ENCODE measurements at places on chromosomes 1 and 21.

- DNase-seq: no peak
Observed at GRCh38 chr1:59684698-59685097, 130.1 kb upstream of the HOOK1 start.

GRCh38 chr1:205975387-205975998, 27.7 kb downstream of the RAB7B start:
- DNase-seq: no peak

- DNase-seq: no peak
Observed at GRCh38 chr1:11886986-11887665, 28.4 kb upstream of the NPPB start.

DNA sequence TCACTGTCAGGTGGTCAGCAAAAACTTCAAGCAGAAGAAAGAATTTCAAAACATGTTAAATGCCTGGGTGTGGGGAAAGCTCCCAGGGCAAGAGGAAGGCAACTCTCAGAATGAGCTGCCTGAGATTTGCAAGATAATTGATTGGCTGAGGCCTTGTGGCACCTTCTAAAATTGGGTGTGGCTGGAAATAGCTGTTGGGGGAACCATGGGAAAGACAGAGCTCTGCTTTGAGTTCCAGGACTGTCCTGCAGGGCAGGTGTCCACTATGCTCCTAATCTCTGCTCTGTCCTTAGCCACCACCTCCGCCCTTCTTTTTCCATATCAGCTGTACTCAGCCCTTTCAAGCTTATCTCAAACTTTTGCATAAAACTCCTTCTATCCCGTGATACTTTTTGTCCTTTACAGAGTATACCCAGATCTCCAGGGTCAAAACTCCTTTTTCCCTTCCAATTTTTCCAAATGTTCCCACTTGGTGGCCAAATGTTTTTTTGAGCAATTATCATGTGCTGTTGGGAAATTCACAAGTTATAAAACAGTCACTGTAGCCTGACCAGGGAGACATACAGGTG, 23.8 kb upstream of the PPP2R5A start:
- no peak for DNase-seq

GRCh38 chr1:155591770-155592169, 18.2 kb upstream of the MSTO1 start:
- DNase-seq: no peak

DNA sequence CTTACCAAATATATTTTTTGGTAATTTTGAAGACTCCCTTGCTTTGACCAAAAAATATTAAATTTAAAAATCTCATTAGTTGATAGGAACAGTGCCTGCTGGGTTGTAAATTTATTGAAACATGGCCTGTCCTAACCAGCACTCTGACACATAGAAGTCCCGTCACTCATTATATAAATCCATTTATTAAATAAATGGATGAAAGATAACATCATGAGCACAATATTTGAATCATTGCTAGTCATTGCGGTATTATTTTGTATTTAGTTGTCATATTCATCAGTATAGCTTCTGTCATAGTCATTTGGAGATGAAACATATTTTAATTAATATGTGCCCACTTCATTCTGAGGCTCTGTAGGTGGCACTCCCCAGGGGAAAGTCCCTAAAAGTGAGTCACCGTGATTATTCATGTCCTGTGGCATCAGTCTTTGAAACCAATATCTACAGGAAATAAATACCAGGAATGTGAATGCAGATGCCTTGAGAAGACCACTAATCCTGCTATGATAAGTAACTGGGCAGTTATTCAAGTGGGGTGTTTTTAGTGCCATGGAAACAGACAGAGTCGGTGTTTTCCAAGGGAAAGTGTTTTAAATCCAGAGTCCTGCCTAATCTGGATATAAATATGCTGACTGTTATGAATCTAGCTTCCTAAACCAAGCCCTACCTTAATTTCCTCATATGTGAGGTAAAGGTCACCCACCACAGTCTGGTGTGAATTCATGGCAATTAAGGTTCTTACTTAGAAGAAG, 302.0 kb downstream of the DUSP10 start:
- DNase-seq: no peak

DNA sequence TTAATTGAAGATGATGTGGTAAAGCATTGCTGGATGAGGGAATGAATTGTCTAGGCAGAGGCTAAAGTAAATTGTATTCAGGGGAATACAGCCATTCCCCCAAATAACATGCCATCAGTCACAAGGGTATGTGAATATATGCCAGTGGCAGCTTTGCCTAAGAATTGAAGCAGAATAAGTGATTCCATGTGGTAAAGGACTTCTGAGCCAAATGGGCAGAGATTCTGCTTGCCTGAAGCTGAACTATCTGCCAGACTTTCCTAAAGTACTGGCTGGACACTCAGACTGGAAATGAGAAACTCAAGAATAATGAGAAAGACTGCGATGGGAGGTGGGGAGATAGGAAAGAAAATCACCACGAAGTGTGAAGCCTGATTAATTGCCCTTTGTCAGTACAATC, 2.4 kb downstream of the LIX1L start:
- no peak for DNase-seq

GRCh38 chr21:25960402-25960801, 210.2 kb downstream of the APP start:
- no peak for DNase-seq

DNA sequence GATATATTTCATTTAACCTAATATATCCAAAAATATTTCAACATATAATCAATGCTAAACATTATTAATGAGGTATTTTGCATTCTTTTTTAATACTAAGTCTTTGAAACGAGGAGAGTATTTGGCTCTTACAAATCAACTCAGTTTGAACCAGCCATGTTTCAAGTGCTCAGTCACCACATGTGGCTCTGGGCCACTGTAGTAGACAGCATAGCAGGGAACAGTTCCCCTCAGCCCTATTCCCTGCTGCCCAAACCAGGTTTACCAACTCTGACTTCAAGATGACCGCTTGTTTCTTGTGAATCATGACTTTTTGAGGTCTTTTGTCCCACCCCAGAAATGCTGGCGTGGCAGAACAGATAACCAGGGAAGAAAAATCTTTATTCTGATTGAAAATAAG, 5.7 kb downstream of the ZNF672 start:
- DNase-seq: no peak

- no peak for DNase-seq
Observed at GRCh38 chr1:219074084-219074728, 99.5 kb upstream of the LYPLAL1 start.

DNA sequence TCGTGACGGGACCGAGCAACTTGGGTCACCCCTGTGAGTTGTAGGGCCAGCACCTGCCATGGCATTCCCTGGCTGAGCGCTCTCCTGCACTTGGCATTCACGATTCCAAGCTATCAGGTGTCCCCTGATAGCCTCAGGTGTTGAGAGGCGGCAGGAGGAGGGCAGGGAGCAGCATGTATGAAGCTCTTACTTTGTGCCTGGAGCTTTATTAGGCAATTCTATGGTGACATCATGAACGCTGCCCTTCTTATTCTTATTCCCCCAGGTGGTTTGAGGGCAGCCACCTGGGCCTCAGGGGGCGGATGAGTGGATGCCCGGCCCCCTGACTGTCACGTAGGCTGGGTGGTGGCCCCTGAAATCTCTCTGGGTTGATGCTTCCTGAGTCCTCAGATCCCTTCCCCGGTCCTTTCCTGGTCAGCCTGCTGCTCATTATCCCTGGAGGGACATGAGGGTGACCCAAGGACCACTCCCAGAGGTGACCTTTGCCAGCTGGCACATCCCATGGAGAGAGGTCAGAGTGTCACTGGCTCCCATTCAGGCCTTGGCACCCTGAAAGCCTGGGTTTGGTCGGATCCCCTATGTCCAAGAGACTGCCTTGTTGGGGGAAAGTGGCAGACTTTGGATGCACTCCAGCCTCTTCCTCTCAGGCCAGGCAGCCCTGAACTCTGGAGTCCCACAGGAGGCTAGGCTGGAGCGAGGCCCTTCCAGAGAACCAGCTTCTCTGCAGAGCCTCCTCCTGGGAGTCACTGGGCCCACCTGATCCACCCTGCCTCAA, 51.9 kb downstream of the SPSB1 start:
- no peak for DNase-seq

- no peak for DNase-seq
Observed at GRCh38 chr1:212229654-212230053, 55.6 kb upstream of the PPP2R5A start.

DNA sequence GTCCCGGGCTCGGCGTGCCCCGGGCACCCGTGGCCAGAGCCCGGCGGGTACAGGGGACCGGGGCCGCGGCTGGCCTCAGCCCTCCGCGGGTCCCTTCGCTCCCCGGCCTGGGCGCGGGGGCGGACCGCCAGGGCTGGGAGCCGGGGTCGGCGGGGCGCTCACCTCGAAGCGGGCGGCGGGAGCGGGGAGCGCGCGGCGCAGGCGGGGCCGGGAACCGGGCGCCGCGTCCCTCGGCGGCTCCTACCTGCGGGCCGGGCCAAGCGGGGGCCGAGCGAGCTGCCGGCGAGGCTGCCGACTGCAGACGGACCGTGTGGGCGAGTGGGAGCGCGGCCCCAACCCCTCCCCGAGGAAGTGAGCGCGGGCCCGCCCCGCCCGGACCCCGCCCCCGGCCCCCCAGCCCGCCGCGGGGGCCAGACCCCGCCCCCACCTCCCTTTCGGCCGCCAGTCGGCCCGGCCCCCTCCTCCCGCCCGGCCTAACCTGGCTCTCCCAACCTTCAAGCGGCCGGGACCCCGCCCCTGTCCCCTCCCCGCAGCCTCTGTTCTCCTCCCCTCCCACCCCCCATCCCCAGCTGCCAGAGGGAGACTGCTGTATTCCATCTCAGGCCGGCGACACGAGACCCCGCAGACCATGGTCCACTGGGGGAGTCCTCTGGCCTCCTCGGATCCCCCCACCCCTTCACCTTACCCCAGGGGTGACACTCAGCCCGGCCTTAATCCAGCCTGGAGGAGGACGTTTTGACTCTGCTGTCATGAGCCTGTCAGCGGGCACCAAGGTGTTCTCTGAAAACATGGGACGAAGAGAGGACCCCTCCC, at the start of gene FHL3:
Gene FHL3 (minus strand): TSS at position 320 of the 813 bp plus-strand sequence. CDS start 6,102 bp downstream, outside the sequence.
- peak; percentile 84 for DNase-seq

- no peak for DNase-seq
Observed at GRCh38 chr21:30227633-30228404, 11.9 kb upstream of the CLDN8 start.

GRCh38 chr1:226044514-226045101, 17.9 kb upstream of the H3-3A start:
- peak; percentile 53 for DNase-seq

DNA sequence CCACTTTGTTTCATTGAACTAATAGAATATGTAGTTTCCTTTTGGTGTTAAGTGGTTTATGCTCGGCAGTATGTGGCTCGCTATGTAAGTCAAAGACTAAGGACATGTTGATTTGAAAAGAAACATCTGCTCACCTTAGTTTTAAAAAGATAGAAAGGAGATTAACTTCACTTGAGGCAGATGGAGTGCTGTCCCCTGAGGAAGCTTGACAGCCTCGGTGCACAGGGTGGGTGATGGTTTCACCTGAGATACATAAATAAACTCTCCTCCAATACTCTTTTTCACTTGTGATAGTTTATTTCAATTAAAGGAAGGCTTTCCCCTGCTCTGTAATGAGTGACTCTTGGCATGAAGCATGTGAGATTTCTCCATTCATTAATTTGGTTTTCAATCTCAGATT, 70.8 kb upstream of the FMN2 start:
- DNase-seq: no peak

- DNase-seq: no peak
Observed at GRCh38 chr1:83905315-83905907, 93.5 kb downstream of the TTLL7 start.

- DNase-seq: no peak
Observed at GRCh38 chr1:28921286-28921869, 7.0 kb downstream of the EPB41 start.

GRCh38 chr1:229716069-229716468, 90.0 kb downstream of the URB2 start:
- DNase-seq: no peak

GRCh38 chr1:189929501-189930099, 548.1 kb downstream of the BRINP3 start:
- DNase-seq: no peak

GRCh38 chr1:89975540-89976125, 19.3 kb upstream of the ZNF326 start:
- no peak for DNase-seq

- DNase-seq: no peak
Observed at GRCh38 chr1:228076796-228077430, 5.6 kb upstream of the ARF1 start.

DNA sequence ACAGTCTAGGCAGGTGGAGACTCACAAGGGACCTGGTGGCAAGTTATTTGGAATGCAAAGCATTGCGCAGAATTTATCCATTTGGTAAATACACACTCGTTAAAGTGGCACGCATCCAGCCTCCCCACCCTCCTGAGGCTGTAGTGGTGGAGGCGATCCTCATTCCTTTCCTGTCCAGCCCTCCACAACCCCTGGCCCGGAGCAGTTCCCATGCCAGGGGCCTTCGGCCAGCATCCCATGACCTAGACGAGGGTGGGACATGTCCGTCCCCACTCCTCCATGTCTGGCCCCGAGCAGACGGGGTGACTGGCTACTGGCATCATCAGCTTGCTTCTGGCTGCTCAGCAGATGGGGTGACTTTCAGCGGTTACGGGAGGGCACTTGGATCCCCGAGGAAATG, 281.5 kb upstream of the VAMP3 start:
- no peak for DNase-seq

GRCh38 chr1:177798614-177799013, 171.2 kb downstream of the SEC16B start:
- DNase-seq: no peak

DNA sequence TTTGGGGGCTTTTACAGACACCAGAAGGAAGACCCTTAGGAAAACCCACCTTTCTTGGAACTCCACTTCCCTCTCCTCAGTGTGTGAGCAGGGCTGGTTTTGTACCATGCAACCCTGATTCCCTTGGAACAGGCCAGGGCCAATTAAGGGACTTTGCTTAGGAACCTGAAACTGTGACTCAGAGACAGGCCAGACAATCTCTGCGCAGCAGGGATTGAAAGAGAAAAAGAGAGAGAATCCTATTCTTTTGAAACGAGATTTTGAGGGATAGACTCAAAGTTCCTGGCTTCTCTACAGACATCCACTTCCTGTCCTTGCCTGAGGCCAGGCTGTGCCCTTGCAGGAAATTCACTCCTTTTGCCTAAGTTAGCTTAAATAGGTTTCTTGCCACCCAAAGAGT, 23.1 kb upstream of the C1orf198 start:
- no peak for DNase-seq

DNA sequence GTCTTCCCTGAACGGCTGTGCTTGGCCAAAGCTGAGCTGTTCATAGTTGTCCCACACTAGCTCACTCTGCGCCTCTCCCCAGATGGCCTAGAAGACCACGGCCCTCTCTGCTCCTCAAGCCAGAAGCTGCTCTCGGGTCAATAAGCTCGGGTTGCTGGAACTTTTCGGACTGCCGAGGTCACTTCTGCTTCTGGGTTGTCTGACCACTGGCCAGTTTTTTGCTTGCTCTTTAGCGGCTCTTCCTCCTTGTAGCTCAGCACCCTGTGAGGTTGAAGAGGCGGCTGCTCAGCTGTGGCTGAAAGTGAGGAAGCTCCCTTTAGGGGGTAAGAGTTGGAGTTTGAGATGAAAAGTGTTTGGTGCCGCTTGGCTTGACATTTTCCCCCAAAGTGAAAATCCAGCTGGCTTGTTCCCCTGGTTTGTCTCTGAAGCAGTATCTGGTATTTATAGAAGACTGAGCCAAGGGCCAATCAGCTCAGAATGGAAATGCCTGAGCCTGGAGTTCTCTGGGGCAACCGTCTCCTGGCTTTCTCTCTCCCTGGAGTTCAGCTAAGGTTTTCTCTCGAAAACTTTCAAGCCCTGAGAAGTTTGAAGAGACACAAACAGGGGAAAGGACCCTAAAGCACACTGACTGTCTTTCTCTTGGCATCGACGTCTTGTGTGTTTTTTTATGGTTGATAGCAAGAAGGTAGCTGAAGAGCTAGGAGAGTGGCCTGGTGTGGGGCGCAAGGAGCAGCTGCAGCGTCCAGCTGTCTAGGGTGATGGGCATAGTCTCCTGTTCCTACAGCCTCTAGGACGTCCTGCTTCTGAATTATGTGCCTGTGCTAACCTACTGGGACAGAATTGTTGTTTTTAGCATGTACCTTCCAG, 72.0 kb downstream of the SYT6 start:
- DNase-seq: no peak

All from ecto neural progenitor cell (in vitro differentiated cells).